Stomach (tissue), 19 donors: ENCODE measurements at places on chromosomes 11 and 22.

DNA sequence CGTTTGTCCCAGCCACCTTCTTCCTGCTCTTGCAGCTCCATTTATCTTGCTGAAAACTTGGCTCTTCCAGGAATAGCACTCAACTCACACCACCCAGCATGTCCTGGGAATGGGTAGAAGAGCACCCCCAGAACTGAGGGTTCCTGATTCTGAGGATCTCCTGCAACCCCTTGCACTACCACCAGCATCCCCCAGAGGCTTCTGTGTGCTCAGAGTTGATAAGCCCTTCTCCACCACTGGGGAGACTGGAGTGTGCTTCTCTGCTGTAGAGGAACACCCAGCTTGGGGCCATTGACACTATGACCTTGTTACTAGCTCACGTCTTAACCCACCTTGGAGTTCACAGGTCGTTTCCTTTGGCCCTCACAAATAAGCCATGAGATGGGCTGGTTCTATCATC lies 121.0 kb downstream of the GRIK4 start:
- DNase-seq, result no peak

GRCh38 chr11:111719379-111719778 lies 46.8 kb downstream of the PPP2R1B start:
- no peak for DNase-seq

GRCh38 chr22:39087098-39087497 lies 9.9 kb upstream of the APOBEC3H start:
- DNase-seq, result no peak

DNA sequence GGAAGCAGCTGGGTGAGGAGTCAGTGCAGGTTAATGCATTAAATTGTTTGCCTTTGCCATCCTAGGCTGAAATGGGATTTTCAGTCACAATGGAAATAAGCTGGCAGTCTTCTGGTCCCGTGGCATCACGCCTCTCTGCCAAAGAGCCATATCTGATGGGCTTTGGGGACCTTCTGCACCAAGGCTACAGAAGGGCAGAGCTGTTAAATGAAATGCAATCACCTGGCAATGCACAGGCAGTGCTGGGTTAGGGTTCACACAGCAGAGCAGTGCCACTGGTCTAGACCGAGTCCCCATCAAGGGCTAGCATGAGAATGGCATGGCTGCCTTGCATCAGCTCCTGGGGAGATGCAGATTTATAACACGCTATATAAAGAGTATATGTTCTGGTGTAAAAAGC lies 749.2 kb downstream of the NTM start:
- no peak for DNase-seq

DNA sequence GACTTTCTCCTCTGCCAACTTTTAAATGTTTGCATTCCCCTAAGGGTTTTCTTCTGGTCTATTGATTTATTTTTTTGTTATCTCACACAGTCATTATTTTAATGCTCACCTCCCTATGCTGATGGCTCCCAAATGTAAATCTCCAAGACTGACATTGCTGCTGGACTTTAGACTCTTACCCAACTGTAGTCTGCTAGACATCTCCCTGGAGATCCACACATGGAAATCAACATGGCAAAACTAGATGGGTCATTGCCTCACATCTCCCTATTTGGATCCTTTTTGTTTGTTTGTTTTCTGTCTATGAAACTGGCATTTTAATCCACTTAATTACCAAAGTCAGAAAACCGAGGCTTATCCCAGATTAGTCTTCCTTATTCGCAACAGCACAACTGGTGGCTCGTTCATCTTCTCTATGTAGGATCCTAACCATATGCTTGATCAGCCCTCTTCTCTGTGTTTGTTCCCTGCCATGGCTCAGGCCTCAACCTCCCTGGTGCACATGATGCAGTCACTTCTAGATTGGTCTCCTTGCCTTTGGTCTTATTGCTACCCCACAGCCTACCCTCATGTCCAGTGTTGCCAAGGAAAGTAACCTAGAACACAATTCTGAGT lies 37.3 kb downstream of the SC5D start:
- no peak for DNase-seq

GRCh38 chr11:99979042-99979441 lies 708.0 kb upstream of the ARHGAP42 start:
- DNase-seq, result no peak

DNA sequence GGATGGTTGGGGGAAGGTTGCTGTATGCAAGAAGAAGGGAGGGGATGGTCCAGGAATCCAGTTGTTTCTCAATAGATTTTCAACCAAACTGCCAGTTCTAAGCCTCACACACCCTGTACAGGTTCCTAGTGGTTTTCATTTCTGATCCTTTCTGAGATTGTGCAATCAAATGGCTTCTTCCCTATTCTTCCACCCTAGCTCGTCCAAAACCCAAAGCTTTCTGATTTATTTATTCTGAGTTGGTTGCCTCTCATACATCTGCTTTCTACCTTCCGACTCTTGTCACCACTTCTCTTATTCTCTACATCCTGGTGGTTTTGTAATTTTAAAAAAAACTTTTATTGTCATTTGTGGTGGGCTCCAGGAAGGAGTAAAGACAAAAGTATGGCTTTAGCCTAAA lies 12.6 kb downstream of the OR5A2 start:
- DNase-seq, result no peak

DNA sequence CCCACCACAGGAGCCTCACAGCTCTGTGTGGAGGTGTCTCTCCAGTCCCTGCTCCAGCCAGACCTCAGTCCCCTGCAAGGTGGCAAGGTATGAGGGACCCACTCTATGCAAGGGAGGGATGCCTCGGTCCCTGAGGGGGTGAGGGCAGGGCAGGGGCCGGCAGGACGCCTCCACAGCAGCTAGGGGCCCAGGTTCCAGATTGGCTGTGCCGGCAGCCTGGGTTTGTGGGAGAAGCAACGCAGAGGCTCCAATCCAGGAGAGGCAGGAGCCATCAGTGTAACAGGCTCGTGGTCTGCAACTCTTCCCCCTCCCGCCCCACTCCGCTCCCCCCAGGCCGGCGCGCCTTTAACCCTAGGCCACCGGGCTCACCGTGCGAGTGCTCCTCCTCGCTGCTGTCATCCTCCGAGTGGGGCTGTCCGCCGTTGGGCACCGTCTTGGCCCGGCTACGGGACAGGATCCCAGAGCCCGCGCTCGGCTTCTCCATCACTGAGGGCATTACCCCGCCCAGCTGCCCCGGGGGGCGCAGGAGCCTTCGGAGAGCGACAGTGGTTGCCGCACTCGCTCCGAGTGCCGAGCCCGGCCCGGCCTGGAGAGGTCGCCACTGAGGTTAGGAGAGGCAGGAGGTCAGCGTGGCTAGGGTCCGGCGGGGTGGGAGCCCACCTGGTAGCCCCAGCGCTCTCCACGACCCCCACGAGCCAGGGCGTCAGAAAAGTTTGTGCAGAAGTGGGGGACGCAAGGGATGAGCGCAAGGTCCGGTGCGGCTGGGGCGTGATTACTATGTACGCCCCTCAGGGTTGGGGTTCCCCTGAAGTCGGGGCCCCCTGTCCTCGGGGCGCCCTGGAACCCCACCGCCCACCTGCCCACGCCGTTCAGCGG lies 765 bp downstream of the RCOR2 start:
- peak; percentile 77 for DNase-seq

GRCh38 chr11:109267293-109268095 lies 154.5 kb upstream of the C11orf87 start:
- no peak for DNase-seq

DNA sequence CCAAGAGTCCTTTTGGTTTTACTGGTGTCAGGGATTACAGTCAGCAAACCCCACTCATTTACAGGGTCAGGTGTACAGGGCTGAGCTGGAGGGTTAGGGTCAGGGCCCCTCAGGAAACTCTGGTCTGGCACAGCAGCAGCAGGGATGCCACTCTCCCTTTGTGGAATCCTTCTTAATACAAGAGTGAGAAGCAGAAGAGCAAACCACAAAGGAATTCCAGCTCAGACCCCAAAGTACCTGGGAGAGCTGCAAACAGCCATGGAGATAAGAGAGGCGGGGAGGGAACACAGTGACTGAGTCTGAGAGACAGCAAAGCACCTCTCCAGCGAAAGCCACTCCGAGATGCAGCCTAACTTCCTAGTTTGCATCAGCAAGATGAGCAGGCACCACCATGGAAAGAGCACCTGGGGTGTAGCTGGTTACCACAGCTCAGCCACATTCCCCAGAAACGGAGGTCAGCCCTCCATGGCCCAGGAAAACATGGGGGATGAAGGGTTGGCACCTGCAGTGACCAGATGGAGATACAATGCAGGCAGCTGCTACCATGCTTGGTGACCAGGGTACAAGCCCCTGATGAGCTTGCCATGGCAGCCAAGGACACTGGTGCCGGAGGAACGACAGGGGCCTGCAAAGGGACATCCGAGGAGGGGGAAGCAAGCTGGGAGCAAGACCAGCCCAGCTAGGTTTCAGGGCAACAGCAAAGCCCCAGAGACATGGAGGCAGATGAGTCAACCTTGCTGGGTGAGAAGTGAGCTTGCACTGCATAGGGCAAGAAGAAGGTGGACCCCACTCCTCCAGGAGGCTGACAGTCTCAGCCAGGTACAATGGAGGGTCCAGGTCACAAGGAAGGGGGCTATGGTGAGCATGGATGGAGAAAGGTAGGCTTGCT lies 3.9 kb downstream of the BET1L start:
- DNase-seq, result no peak

DNA sequence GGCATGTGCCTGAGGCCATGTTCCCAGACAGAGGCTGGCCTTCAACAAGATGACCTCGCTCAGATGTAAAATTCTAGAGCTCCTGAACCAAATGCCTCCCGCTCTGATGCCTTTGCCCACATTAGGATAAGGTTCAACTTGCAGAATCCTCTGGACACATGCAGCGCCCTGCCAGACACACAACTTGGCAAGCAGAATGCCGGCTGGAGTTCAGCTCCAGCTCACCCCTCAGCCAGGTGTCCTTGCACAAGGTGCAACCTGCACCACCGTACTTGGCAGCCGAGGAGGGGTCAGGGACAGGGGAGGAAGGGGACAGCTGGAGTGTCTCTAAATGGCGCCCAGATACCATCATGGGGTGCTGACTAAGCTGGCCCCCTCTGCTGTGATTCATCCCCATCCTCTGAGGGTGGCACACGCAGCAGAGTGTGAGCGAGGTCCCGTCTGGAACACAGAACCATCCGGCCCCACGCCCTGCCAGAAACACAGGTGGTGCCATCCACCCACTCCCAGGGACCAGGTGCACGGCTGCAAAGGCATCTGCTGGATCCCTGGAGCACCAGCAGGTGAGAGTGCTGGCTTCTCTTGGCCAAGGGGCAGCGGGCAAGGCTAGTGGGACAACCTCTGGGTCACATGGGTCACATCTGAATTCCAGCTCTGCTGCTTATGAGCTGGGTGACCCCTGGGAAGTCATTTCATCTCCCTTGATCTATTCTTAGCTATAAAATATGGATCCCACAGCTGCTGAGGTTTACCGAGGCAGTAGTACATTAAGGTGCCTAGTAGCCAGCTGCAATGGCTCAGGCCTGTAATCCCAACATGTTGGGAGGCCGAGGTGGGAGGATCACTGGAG lies 12.8 kb downstream of the ZMAT5 start:
- DNase-seq, result no peak

DNA sequence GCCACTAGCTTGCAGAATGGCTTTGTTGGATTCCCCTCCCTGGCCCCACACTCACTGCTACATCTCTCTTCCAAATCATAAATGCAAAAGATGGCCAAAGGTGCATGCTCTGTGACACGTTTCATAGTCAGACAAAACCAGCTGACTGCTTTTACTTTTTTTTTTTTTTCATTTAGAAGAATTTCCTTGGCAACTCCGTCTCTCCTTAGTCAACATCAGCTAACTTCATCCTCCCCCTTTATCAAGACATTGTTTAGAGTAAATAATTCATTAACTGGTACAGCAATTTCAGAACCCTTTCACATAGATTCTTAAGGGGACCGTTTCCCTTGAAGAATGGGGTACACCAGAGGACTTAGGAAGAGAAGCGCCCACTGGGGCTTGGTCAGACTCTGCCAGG lies 16.0 kb downstream of the KCNQ1OT1 start:
- no peak for DNase-seq

DNA sequence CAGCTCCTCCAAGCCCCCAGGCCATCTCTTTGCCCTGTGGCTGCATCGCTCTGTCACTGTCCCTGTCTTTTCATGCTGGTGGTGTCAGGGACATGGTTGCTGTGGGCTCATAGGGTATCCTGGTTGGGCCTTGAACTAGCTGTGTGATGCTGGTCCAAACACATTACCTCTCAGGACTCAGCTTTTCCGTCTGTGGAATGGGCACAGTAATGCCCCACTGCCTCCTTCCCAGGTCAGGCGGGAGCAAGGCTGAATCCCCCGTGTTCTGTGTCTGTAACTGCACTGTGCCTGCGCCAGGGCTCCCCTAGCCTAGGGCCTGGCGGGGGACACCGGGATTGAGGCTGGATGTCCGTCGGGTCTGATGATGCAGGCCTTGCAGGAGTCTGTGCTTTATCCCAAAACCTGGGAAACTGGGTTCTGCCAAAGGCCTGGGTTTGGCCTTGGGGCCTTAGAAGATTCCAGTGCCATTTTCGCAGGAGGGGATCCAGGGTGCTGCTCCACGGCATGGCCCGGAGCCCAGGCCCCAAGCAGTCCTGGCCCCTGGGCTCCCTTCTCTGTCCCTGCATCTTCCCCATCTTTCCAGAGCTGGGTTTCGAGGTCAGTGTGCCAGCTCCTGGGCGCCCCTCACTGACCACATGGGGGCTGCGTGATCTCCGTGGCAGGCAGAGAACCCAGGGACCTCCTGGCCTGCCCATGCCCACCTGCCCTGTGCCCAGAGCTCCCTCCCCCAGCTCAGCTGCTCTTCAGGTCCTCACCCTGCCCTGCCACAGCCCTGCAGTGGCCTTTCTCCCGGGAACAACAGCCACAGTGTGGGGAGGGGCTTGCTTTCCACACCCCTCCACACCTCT lies 32.7 kb upstream of the CELSR1 start:
- no peak for DNase-seq

DNA sequence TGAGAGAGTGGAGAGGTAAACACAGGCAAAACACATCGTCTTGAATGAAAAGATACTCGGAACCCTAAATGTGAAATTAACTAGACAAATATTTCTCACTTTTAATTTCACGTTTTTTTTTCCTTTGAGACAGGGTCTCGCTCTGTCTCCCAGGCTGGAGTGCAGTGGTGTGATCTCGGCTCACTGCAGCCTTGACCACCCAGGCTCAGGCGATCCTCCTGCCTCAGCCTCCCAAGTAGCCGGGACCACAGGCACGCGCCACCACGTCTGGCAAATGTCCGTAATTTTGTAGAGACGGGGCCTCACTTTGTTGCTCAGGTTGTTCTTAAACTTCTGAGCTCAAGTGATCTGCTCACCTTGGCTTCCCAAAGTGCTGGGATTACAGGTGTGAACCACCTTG lies 7.4 kb upstream of the SHANK3 start:
- DNase-seq, result no peak

GRCh38 chr11:47889714-47890441 lies 41.7 kb upstream of the NUP160 start:
- peak; percentile 33 for DNase-seq

GRCh38 chr11:100546714-100547113 lies 140.4 kb upstream of the ARHGAP42 start:
- no peak for DNase-seq

- no peak for DNase-seq
These were observed 1415.2 kb upstream of the TENM4 start for GRCh38 chr11:80856066-80856465.

GRCh38 chr11:93935826-93936225 lies 85.3 kb upstream of the HEPHL1 start:
- no peak for DNase-seq
